ENCODE measurements at places on chromosomes 7 and 10.

DNA sequence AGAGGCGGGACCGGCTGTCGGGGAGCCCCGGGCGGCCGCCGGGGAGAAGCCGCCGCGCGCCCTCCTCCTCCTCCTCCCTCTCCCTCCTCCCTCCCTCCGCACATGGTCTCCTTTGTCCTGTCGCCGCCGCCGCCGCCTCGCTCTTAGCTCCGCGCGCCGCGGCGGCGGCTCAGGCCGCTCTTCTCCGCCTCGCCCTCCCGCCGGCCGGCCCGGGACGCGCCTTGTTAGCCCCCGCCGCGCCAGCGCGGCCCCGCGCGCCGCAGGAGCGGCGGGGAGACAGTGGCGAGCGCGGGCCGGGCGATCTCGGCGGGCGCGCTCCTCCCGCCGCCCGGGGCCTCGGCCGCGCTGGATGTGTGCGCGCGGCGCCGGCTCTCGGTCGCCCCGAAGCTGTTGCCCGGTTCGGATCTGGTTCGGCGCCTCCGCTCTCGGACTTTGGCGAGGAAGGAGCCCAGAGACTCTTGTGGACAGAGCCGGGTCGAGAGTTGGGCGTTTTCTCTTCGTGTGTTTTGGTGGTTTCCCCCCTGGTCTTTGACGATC lies 437.4 kb upstream of the GALNT17 start:
- DNase-seq, result no peak

DNA sequence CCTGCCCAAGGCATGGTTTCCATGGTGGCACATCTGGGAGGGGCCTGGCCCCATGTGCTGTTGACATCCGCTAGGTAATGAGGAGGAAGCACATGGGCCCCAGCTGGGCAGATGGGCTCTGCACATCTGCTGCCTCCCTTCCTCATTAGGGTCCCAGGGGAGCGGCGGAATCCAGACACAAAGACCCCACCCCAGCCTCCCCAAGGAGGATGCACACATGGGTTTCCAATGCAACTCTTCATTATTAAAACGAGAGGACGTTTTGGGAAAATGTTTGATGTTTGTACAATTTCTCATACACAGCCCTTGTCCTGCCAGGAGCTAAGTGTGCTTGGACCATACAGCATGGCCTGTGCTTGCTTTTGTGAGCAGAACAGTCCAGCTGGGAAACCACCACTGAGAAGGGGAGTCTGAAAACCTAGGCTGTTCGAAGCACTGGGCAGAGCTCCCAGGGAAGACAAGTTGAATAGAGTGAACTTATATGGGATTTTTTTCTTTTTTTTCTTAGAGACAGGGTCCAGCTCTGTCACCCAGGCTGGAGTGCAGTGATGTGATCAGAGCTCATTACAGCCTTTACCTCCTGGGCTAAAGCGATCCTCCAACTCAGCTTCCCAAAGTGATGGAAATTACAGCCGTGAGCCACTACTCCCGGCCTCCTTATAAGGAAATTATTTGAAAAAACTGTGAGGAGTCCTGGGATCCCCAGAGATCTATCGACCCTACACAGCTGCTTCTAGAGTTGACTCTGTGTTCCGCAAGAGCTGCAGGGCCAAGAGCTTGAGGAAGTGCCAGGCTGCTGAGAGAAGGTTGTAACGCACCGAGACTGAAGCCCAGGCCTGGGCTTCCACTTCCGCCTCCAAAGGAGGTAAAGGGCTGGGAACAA lies 23.4 kb downstream of the FAM107B start:
- DNase-seq, result no peak

DNA sequence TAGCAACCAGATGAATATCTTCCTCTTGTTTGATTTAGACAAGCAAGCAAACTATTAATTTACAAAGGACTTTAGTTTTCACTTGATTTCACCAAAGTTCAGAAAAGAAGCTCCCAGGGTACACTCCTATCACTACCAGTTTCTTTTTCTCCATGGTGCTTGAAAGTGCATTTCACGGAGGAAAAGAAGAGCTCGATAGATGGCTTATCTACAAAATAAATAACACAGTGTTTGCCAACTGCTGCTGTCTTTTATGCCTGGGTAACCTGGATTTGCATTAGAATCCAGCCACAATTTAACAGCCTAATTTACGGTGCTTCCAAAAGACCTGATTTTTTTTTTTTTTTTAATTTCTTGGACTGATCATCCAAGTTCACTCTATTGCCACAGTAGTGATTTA lies 275.7 kb downstream of the GPR37 start:
- DNase-seq, result no peak

GRCh38 chr10:88097536-88097935 lies 234.1 kb downstream of the PTEN start:
- DNase-seq, result no peak

DNA sequence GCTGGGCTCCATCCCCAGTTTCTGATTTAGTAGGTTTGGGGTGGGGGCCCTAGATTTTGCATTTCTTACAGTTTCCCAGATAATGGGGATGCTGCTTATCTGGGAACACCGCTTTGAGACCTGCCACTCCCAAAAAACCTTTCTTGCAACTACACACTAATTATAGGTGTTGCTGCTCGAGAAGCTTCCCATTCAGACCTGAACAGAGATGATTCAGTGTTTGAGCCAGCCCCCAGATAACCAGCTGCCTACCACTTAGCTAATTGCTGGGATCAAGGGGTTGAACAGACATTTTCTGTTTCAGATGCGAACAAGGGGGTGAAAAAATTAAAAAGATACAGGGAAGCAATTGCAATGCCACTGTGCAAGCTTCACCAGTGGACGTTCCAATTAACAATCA lies 448.5 kb downstream of the KCNMA1 start:
- DNase-seq, result no peak

DNA sequence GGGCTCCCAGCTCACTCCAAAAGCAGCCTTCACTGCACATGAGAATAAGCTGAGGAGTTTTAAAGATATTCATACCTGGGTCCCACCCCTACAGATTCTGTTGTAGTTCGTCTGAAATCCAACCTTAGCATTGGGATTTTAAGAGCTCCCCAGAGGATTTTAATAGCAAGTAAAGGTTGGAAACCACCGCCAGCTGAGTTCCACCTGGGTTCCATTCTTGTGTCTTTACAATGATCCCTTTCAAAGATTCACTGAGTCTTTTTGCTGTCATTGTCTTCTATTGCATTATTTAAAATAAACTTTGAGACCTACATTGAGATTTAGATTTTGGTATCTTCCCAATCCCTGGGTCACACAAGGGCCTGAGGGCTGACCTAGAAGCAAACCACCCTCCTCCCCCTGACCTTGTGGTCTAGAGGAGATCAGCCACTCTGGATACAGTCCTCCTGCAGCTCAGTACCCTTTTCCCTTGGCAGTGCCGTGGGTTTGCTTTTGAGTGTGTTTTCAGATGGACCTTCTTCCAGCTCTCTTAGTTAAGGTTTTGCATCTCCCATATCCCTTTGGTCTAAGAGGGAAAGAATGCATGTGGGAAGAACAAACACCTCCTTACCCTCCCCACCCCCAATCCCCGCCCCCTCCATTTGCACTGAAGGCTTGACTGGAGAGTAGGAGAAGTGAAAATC lies 22.6 kb upstream of the SIRT1 start:
- no peak for DNase-seq

- no peak for DNase-seq
These were observed 224.7 kb downstream of the INHBA start for GRCh38 chr7:41478187-41478586.

GRCh38 chr10:45646384-45647050 lies 26.1 kb downstream of the ZFAND4 start:
- no peak for DNase-seq

DNA sequence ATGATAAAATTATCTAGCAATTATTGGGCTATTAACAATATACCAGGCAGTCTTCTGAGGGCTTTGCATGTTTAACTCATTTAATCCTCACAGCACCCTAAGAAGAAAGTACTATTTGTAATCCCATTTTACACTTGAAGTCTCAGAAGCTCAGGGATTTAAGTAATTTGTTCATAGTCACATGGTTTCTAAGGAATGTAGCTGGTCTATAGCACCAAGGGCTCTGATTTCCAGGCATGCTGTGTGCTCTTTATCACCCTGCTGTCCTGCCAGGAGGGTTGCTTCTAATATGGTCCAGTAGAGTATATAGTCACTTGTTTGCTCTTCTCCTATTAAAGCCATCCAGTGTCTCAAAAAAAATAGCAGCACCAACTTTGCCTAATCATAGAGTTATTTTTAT lies 417.2 kb downstream of the PLXDC2 start:
- no peak for DNase-seq

DNA sequence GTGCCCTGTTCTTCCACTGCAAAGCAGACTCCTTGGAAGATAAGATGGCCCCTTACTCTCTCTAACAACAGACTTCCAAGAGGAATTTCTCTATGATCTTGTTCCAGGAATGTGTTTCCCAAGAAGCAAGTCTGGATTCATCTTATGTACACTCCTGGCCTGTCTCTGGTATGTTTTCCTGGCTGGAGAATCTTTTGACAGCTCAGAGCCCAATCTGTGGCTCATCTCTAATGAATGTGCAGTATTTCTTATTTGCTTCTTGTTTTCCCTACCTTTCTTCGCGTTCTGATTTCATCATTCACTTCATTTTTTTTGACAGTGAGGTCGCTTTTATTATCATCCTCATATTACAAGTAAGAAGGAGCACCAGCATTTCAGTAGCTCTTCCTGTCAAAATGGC lies 53.0 kb upstream of the PITRM1 start:
- no peak for DNase-seq

- no peak for DNase-seq
These were observed 924.5 kb upstream of the MBL2 start for GRCh38 chr10:53697038-53697437.

- DNase-seq, result no peak
These were observed 1208.3 kb downstream of the GATA3 start for GRCh38 chr10:9262770-9263169.

DNA sequence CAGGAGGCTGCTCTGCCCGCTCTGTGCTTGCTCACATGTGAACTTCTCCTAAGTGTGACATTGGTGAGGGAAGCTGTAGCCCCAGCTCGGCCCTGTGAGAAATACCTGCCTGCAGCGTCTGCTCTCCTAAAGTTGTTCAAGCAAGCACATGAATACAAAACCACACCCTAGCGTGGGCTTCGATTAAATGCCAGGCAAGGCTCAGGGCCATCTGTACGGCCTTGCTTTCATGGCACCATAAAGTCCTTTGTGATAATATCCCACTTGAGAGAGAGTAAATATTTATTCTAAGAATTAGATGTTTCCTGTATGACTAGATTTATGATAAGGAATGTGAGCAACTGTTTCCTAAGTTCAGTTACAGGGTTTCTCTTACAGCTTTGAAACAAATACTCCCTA lies 262.8 kb upstream of the KLF14 start:
- no peak for DNase-seq

DNA sequence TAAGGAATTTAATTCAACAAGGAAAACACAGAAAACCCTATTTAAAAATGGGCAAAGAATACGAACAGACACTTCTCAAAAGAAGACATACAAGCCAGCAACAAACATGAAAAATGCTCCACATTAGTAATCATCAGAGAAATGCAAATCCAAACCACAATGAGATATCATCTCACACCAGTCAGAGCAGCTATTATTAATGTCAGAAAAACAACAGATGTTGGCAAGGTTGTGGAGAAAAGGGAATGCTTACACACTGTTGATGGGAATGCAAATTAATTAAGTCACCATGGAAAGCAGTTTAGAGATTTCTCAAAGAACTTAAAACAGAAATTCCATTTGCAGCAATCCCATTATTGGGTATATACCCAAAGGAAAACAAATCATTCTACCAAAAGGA lies 55.2 kb downstream of the GCC1 start:
- peak; percentile 8 for DNase-seq

- no peak for DNase-seq
These were observed 29.8 kb downstream of the PDGFA start for GRCh38 chr7:489876-490275.

DNA sequence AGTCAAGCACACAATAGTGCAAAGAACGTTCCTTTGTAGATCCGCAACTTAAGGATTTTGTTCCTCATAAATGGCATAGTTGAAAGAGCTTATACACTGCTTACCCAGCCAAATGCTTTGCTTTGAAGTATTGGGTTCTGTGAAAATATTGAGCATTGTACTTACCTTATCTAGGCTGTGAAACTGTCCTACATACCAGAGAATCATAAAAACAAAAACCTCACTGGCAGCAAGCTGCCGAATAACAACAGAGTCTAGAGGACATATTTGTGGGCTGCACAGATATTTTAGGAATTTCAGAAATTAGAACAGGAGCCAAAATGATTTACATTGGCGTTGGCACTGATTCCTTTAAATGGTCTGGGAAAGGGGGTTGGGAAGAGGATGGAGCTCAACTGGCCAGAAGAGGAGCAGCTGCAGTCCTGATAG lies 174.8 kb downstream of the RTKN2 start:
- peak; percentile 48 for DNase-seq

DNA sequence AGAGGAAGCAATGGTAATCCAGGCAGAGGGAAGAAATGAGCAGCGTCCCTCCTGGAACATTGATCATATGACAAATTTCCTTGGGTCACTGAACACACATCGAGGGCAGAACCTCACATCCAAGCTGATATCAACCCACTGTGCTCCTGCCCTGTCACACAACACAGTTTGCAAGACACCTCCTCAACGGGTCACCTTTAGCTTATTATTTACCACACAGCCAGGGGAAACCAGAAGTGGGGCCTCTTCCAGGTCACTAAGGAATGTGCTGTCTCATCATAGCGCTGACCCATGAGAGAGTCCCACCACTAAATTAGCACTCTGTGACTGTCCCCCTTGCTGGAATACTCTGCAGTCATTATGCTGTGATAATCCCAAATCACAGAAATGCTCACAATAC lies 69.7 kb upstream of the PPP1R3C start:
- DNase-seq, result no peak

DNA sequence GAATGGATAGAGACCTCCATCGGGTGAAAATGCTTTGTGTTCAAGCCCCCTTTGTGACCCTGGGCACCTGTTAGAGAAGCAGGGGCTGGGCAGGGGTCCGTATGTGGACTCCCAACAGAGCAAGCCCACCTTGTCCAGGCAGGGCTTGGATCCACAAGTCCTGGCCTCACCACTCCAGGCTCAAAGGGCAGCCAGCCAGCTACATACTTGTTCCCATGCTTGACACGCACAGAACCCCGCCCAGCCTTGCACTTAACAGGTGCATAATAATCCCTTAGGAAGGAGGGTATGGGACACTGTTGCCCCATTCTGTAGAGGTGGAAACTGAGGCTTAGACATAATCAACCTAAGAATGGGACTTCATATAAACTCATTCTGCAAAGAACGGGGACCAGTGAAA lies 160.6 kb downstream of the PRKAG2 start:
- DNase-seq, result no peak

DNA sequence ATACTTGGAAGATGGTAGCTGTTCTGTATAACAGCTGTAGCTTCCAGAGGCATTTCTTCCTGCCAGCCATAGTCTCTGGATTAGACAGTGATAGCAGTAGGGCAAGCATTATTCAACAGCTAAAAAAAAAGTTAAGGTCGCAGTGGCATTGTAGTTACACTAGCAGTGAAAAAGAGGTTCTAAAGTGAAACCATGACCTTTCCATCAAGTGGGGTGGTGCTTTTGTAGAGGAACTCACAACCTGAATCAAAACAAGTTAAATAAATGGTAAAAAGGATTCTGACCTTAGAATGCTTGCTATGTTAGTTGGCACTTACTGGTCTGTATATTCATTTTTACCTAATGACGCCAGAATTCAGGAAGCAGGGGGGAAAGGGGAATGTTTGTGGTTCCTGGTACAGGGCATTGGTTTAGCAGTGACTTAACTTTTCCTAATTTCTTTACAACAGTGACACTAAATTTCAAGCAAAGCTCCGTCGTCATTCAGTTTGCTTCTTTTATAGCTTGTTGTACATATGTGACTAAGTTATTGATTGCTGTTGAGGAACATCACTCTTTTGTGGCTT lies 55.0 kb downstream of the GBF1 start:
- no peak for DNase-seq
